ENCODE measurements at places on chromosomes 2 and 18.

- DNase-seq = no peak
Observed at GRCh38 chr2:458425-458815, 170.5 kb upstream of the ALKAL2 start.

GRCh38 chr2:205740381-205740780 lies 58.1 kb downstream of the NRP2 start:
- no peak for DNase-seq

DNA sequence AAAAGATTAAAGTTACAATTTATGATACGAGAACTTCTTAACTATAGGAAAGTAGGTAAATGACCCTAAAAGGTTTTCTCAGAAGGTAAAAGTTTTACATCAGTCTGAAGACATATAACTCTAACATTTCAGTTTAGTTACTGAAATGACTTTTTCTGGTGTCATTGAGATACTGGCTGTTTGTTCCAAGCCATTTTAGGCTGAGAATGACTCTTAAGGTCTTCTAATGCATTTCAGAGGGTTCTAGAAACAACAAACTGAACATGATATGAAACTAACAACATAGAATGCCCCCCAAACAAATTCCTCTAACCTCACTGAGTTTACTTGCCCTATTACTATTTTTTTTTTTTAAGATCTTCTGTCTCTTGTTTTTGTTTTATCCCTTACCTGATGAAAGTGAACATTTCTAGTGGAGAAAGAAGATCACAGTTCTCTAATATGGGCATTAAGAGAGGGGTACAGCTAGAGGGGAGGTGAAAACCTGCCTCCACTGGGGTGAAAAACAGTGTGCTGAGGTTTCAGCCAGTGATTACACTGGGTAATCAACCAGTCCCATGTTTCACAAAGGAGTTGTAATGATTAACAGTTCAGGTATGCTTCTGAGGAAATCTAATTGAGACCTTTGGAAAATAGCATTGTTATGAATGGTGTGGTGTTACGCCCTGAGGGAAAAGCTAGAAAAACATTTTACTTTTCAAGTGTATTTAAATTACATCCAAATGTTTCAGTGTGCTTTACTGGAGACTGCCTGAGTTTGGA lies 11.2 kb downstream of the NABP1 start:
- no peak for DNase-seq

DNA sequence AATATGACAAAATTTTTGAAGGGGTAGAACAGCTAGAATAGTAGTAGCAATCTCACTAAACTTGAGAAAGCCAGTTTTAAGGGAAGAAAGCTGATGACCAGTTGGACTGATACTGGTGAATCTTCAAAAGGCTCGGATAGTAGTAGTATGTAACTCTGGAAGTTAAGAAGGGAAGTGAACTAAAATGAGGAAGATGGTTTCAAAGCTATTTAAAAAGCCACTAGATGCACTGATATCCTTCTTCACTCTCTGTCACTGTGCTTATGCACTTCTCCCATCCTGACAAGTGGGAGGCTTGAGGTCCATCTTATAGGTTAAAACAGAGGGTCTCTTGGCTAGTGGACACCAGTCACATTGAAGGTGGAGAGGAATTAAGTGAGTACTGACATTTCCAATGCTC lies 141.1 kb downstream of the NCOA1 start:
- DNase-seq = no peak

GRCh38 chr2:50953021-50953420 lies 78.9 kb downstream of the NRXN1 start:
- DNase-seq = no peak

- no peak for DNase-seq
Observed at GRCh38 chr18:46419391-46420141, 237.5 kb downstream of the LOXHD1 start.

DNA sequence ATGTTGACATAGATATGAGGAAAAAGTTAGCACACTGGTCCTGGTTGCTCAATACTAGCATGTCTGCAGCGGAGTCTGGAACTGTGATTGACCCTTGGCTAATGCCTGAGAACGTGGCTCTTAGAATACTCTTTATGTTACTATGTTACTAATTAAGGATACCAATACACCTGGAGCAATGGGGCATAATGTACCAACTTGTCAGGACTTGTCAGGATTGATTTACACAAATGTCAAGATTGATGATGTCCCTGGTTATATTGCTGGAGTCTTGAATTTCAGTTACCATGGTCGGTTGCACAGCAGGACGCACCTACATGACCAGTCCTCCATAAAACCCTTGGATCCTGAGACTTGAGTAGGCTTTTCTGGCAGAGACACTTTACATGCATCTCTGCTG lies 810.9 kb downstream of the CPS1 start:
- no peak for DNase-seq

DNA sequence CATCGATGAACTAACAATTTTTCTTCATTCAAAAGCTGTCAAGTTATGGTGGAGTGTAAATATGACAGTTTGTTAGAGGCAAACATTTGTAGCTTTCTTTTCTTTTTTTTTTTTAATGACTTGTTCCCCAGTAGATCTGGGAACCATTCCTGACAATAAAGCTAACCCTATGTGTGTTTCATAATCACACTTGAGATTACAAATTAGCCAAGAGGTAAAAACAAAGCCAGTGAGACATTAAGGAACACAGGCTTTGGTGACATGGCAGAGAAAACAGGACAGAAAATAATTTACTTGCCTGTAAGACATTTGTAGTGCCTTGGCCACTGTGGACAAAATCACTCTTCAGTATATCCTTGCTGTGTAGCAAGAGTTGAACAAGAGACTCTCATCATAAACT lies 135.9 kb downstream of the UBE2E3 start:
- no peak for DNase-seq

DNA sequence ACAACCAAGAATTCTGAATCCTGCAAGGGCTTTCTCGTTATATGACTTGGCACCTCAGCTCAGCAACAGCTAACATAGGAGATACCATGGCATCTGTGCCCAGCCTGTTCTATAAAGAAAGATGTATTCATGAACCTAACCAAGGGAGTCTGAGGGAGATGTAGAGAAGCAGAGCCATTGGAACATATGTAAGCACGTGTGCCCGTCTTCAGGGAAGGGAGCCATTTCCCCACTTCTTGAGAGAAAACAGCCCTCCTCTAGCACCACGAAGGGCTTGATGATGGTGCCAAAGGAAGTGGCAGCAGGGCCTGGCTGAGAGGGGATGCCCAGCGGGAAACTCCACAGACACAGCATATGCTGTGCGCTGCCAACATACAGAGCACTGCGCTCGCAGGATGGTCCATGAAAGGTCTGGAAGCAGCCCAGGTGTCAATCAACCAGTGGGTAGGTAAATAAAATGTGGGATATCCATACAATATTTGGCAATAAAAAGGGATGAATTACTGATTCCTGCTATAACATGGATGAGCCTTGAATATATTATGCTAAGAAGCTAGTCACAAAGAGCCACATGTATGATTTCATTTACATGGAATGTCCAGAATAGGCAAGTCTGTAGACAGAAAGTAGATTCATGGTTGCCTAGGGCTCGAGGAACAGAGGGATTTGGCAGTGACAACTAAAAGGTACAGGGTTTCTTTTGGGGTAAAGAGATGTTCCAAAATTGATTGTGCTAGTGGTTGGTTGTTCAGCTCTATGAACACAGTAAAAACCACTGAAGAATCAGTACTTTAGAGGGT lies 16.1 kb downstream of the TMEM247 start:
- no peak for DNase-seq

DNA sequence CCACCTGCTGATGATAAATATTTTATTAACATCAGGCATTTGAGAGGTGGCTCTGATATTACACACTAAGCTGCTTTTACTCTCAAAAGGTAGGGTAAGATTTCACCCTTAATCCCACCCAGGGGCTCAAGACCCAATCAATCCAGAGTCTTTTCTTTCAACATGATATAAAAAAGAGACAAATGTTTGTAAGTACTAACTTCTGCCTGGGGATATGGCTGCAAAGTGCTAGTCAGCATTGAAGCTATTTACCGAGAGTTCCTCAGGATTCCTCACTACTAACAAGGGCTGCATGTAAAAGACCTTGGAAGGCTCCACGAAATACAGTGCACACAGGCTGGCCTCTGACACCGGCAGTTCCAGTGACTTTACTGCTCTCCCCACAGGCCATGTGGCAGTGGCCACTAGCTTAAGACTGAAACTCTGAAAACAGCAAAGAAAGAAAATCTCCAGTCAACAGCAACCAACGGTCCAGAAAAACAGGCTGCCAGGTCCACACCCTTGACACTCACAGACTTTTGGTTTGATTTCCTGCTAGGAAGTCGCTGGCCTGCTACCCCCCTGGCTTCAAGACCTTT lies 11.2 kb downstream of the MREG start:
- DNase-seq = no peak

DNA sequence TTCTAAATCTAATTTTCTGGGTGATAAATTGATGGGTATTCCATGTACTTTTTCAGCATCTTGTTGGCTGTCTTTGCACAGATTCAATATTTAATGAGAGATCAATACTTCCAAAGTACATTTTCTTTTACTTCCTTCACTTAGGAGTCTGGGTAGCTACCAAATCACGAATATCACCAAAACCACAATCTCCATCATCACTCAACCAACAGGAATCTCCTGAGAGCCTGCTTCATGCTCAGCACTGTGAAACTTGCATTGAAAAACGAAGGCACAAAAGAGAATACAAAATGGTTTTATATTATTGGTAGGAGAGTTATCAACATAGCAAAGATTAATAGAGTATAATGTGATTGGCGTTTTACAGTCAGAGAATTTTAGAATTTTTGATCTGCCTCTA lies 261.5 kb upstream of the DSEL start:
- DNase-seq = no peak

GRCh38 chr2:54590216-54591120 lies 133.0 kb upstream of the EML6 start:
- no peak for DNase-seq

DNA sequence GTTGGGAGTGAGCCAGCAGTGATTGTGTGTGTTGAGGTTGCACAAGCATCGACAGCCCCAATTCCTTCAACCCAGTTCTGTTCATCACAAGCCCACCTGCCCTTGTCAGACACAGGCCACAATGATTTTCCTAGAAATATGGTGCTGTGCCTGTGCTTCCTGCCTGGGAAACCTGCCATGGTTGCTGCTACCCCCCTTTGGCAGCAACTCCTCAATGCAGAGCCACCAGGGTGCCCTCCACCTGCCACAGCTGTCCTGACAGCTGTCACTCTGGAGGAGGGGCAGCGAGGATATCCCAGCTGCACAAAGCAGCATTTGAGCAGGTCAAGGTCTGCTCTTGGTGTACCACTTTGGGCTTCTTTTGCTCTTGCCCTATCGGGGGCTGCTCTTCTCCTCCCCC lies 27.1 kb downstream of the SMIM21 start:
- no peak for DNase-seq

DNA sequence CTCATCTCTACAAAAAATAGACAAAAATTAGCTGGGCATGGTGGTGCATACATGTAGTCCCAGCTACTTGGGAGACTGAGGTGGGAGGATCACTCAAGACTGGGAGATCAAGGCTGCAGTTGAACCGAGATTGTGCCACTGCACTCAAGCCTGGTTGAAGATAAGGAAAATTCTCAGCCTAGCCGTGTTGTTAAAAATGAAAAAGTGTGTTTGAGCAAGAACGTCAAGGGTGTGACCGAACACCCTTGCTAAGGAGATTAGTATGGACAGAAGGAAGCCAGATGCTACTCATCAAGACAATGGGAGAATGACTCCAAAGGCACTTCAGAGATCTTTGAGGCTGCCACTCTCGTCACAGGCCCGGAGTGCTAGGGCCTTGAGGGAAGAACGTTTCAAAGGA lies 70.0 kb upstream of the NDUFV2 start:
- DNase-seq = no peak

DNA sequence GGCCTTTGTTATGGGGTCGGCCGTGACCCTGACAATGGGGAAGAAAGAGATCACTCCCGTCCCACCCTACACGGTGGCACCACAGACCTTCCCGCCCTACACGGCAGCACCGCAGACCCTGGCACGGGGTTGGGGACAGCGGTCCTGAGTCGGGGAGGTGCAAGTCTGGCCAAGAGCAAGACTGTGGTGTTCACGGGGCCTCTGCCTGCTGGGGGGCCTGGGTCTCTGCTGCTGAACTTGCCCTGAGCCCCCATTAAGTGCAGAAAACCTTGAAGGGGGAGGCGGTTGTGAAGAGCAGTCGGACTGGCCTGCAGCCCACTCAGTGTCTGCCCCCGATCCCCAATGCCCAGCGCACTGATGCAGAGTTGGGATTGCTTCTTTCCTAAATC lies 75.9 kb downstream of the SLC66A2 start:
- no peak for DNase-seq

- DNase-seq = no peak
Observed at GRCh38 chr2:192969055-192969454, 774.3 kb upstream of the TMEFF2 start.

DNA sequence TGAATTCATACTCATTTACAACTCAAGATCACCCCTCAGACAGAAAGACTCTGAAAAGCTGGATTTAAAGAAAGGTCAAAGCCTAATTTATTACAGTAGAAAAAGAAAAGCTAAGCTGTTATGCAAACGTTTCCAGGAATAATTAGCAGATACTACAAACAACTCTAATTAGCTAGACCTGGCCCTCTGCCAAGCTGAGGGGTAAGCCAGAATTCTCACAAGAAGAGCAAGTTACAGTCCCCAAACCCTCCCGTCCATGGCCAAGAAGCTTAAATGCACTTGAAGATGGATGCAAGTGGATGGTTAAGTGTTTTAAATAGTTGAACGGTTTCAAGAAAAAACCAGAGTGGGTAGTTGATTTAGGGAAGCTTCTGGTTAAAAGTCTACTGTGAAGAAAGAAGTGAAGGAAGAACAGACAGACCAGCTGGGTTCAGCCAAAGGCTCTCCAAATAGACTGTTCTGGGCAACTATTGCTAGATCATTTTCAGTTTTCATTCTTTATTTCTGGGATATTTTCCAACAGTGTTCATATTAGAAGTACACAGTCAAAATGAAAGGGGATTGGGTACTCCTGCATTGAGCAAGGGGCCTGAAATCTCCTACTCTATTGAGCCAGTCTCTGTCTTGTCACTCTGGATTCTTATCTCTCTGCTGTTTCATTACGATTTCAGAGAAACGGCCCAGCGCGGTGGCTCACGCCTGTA lies 4.8 kb downstream of the LMAN2L start:
- no peak for DNase-seq

All from CD4-positive, alpha-beta T cell treated with Interleukin-2 at 100 ng/mL for 4 hours (primary cell).